Stimulated activated CD8-positive, alpha-beta memory T cell treated with anti-CD3 and anti-CD28 coated beads, Interleukin-4, amount 100 ng/mL, for 4 hours (primary cell): ENCODE measurements at places on chromosomes 5 and 9.
A peak's percentile ranks its signal among the peaks of the same experiment; 100 is the strongest.

GRCh38 chr9:76927540-76928240 is 21.8 kb upstream of the PRUNE2 start:
- no peak for DNase-seq

- no peak for DNase-seq
These were observed 363.9 kb upstream of the KLF4 start for GRCh38 chr9:107853461-107853860.

DNA sequence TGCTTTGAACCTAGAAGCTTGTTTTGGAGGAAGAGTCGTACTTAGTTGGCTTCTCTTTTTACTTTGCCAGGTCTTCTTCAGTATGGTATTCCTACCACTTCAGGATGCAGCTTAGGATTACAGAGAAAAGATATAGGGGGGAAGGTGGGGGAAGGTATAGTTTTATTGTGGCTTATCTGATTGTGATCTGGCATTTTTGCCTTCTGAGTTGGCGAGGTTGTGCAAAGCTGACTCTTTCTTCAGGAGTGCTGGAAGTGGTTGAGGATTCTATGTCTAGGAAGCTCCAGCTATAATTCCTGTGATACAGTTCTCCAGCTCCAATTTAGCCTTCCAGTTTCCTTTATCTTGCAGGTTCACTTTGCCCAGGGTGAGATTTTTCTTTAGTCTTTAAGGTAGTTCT is 7.0 kb downstream of the CDC42SE2 start:
- no peak for DNase-seq

DNA sequence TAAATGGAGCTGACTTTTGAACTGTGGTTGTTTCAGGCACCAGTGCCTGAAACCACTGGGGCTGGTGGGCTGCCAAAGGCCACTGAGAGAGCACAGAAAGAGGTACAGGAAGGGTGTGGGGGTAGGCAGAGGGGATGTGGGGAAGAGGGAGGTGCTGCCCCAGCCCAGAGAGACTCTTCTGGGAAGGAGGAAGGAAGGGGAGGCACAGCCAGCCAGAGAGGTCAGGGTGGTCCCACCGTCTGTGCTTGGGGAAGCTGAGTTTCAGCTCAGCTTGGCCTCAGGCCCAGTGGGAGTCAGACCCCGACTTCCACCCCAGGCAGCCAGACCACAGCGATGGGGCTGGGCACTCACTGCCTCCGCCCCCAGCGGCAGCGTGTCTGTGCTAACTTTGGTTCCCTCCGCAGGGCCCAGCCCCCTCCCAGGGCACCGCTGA is 8.6 kb upstream of the PHYKPL start:
- DNase-seq, result no peak

DNA sequence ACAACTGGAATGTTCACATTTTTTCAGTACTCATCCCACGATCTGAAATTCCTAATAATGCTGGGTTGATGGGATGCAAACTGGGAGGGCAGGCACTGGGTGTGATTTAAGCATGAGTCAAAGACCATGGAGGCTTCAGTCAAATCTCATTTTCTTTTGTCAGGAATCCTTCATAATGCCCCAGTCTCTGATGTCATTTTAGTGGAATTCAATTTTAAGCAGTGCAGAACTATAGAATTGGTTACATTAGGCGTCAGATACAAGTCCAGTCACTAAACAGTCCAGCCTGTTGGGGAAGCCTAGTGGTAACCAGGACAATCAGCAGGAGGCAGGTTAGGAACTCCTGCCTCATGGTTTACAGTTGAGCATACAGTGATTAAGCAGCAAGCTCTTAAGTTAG is 41.0 kb upstream of the TMEM215 start:
- DNase-seq, result no peak

DNA sequence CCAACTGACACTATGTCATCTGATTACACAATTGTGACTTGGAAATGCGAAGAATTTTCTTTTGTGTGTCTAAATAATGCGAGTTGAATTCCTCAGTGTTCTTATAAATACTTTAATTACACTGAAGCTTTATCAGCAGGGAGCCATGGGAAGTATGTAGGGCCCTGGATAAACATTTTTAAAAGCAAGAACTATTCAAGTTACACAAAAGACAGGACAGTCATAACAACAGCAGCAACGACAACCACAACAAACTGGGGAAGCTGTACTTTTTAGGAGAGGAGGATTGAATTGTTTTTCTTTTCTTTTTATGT is 250.3 kb upstream of the ZNF608 start:
- no peak for DNase-seq

- DNase-seq, result no peak
These were observed 485 bp downstream of the FAM53C start for GRCh38 chr5:138338411-138339090.

DNA sequence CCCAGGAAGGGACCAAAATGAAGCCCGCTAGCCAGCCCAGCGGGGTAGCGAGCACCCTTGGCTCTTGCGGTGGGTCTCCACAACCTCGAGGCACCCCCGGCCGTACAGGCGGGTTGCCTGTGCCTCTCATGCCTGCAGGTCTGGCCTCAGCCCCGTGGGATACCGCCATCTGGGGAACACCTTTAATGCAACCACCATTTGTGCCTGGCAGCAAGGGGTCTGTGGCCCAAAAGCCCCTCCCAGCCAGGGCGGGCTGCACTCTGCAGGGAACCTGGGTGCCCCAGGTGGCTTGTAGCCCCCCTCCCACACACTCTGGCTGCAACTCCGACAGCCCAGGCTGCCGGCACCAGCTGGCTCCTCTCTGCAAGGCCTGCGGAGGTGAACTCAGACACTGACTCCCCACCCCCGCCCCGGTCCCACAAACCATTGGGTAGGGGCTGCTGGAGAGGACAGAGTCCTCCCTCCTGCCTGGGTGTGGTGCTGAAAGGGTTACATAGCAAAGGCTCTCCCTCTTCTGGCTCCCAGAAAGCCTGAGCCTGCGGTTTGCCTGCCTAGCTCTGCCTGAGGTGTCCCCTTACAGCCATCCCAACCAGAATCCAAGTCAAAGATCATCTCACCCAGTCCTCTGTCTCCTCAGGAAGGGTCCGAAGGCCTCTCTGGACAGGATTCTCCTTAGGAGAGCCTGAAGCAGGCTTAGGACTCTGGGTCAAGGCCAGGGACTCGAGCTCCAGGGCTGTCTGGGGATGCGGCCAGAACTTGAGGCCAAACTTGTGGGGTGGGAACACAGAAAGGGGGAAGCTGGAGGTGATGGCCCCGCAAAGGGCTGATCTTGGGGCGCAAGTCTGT is 109.4 kb downstream of the PSD2 start:
- no peak for DNase-seq

- DNase-seq, result no peak
These were observed 22.9 kb upstream of the CAVIN4 start for GRCh38 chr9:100554935-100555401.

DNA sequence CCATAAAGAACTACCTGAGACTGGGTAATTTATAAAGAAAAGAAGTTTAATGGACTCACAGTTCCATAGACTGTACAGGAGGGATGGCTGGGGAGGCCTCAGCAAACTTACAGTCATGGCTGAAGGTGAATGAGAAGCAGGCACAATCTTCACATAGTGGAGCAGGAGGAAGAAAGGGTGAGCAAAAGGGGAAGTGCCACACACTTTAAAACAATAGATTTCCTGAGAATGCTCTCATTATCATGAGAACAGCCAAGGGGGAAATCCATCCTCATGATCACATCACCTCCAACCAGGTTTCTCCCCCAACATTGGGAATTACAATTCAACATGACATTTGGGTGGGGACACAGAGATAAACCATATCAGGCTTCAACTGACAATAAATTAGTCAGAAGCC is 664.9 kb downstream of the TAF11L14 start:
- no peak for DNase-seq

DNA sequence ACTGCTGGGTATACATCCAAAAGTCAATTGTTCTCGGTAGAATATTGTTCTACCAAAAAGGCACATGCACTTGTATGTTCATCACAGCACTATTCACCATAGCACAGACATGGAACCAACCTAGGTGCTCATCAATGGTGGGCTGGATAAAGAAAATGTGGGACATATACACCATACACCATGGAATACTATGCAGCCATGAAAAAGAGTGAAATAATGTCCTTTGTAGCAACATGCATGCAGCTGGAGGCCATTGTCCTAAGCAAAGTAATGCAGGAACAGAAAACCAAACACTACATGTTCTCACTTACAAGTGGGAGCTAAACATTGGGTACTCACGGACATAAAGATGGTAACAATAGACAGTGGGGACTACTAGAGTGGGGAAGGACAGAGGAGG is 145.5 kb downstream of the APBA1 start:
- no peak for DNase-seq

GRCh38 chr5:112312295-112313275 is 106.5 kb downstream of the EPB41L4A start:
- no peak for DNase-seq

DNA sequence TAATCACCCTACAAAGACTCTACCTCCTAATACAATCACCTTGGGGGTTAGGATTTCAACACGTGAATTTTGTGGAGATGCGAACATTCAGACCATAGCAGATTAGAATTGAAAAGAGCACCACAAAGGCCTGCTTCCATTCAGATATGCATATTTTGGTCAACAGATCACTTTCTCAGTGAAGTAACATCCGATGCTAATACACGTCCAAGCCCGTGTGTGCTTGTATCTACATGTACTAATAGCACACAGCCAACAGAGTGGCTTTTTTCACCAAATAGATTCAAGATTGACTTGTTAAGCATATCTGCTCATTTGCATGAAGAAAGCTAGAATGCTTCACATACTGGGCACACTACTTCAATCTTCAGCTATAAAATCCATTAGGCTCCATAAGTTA is 35.6 kb upstream of the SSBP2 start:
- DNase-seq, result no peak

DNA sequence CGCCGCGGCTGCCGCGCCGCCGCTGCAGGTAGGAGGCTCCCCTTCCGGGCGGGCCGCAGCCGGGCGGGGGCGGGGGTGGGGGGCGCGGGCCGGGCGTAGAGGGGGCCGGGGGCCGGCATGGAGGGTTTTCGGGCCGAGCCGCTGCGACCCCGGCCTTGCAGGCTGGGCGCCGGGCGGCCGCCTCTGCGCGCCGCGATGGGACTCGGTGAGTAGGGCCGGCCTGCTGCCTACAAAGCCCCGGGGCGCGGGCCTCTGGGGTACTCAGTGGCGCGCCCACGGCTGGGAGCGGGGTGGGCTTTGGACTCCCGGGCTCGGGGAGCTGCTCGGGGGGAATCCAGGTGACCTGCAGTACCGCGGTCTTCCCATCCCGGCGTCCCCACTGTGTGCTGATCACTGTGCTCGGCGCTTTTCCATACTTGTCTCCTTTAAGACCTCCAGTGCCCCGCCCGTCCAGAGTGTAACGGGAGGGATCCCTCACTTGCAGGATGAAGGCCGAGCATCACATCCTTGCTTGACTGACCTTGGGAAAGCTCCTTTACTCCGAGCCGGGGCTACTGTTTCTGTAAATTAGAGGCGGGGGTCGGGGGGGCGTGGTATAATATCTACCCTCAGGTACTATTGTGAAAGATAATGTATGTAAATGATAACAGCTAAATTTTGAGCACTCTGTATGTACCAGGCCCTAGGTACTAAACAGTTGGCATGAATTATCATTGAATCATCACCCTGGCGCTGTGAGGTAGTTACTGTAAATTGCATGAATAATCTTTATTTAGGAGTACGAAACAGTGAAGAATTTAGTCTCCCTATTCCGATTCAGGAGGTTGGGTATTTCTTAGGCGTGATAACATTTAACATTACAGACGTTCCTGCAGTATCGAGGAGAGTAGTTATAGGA is 672 bp downstream of the MSANTD3 start:
- DNase-seq, result peak; percentile 40

- DNase-seq, result no peak
These were observed 298.5 kb upstream of the ATP10B start for GRCh38 chr5:161150441-161150988.

GRCh38 chr9:23686896-23687295 is 139.1 kb downstream of the ELAVL2 start:
- DNase-seq, result no peak

GRCh38 chr5:97142521-97143254 is at the start of gene LIX1:
Gene LIX1 (minus strand): TSS chr5:97142611. CDS start chr5:97142576, 35 bp downstream.
- DNase-seq, result no peak

GRCh38 chr5:79357398-79357797 is 121.5 kb downstream of the JMY start:
- no peak for DNase-seq

- DNase-seq, result no peak
These were observed 113.1 kb downstream of the PSD2 start for GRCh38 chr5:139908749-139909148.

DNA sequence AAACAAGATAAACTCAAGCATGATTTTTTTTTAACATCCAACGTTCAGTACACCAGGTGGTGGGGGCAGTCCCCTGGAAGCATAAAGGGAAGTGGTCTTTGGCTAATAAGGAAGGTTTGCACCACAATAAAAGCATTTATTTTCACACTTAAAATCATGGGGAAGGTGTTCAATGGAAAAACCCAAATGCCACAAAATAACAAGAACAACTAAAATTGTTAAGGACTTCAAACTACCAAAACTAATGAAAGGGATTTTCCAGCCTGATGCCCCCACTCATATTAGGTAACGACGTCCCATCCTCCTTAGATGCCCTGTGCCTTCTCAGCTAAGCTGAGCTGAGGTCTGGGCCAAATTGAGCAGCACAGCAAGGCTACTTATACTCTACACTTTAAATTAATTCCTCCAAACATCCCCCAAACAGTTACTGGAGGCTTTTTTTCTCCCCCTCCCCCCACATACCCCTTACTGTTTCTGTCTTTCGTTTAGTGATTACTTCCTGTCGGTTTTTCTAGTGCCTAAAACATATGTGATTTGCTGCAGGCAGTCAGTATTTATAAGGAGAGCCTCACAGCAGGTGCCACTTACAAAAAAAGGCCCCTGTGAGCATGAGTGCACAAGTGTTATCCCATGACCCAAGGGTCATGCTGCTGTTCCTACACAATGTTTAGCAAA is 259.7 kb upstream of the ZNF608 start:
- DNase-seq, result no peak

DNA sequence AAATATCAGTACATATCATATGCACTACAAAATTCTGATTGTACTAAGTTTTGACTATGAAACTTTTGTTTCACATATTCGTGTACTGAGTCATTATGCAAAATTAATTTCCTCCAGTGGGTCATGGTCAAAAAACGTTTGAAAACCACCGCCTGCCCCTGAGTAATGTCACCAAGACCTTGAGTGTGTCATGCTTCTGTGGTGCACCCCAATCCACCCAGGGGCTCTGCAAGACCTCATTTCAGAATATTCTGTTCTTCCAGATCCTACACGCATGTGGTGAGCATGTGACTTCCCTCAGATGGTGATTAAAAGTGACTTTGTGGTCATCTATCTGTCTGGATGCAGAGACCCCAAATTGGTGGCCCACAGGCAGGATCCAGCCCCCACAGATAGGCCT is 31.0 kb downstream of the ABLIM3 start:
- no peak for DNase-seq

GRCh38 chr9:123362856-123363255 is 6.9 kb downstream of the CRB2 start:
- DNase-seq, result no peak
